ENCODE measurements at places on chromosomes 13 and 19.
A peak's percentile ranks its signal among the peaks of the same experiment; 100 is the strongest.

DNA sequence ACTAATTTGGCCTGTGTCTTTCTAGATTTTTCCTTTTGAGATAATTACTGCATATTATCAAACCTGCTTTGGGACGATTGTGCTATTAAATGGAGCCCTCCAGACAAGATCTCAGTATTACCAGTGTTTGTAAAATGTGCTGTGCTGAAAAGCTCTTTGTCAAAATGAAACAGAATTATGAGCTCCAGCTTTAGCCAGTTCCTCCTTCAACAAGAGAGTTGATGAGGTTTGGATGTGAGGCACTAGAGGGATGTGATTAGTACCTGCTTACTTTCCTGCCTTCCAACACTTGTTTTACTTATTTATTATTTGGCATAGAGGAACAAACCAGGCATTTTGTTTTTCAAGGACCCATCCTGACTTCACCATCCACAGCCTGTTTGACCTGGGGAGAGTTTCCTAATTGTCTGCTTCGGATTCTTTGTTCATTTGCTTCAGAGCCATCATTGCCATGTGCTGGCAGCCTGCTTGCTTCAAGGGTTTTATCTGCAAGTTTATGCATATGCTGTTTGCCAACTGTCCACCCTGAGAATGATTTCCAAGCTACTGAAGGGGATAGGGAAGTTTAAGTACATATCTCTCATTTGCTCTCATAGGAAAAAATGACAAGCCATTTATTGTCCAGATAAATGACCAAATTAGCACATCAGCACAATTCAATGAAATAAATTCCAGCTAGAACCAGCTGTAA, 32.9 kb upstream of the CPB2 start:
- DNase-seq = no peak

GRCh38 chr19:48170817-48171347, 402 bp downstream of the ZSWIM9 start:
- DNase-seq = no peak

- DNase-seq = no peak
Observed at GRCh38 chr13:24075137-24075975, 85.2 kb upstream of the SPATA13 start.

DNA sequence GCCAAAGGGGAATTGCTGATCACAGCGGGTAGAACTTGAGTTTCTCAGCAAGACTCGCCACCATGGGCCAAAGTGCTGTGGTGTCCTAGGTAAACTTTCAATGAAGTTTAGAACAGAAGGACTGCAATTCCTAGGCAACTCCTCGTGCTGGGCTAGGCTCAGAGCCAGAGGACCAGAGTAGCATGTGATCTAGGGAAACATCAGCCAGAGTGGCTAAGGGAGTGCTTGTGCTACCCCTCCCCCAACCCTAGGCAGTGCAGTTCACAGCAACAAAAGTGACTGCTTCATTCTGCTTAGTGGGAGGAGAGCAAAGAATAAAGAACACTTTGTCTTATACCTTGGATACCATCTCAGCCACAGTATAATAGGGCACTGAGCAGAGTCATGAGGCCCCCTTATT, 1658.6 kb upstream of the MIR17HG start:
- DNase-seq = no peak

DNA sequence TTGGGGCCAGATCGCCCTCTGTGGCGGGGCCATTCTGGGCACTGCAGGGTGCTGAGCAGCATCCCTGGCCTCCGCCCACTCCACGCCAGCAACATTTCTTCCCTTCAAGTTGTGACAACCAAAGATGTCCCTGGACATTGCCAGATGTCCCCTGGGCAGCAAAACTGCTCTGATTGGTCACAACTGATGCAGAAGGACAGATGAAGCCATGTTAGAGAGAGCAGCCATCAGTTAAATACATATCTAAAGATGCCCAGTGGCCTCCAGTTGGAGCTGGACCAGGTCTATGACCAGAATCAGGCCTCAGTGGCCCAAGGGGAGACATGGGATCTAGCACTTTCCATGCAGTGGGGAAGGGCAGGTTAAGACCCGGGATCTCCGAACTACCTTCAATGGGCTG, 125.7 kb downstream of the PTPRS start:
- no peak for DNase-seq

GRCh38 chr19:30077851-30078355, 135.9 kb downstream of the URI1 start:
- DNase-seq = no peak

DNA sequence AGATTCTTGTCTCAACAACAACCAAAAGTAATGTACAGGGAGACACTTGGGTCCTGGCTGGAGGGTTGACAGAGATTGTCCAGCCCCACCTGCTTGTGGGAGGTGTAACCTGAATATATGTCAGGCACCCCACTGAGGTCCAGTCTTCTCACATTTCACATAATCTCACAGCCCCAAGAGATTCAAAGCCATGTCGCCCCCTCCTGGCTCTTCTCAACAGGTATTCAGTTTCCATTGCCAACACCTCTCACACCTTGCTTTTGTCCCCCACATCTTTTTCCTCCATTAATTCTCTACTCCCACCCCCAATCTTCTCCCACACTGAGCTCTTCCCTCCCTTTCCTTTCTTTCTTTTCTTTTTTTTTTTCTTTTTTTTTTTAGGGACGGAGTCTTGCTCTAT, 11.2 kb downstream of the UNC13A start:
- no peak for DNase-seq

- DNase-seq = peak; percentile 39
Observed at GRCh38 chr19:48842789-48843162, 6.5 kb upstream of the HSD17B14 start.

GRCh38 chr13:109733550-109733949, 52.8 kb downstream of the IRS2 start:
- DNase-seq = no peak

GRCh38 chr19:9570255-9570654, 14.0 kb downstream of the ZNF121 start:
- DNase-seq = no peak

GRCh38 chr13:39876258-39876657, 220.8 kb downstream of the COG6 start:
- DNase-seq = peak; percentile 99
